ENCODE measurements at places on chromosomes 7 and 10.
A peak's percentile ranks its signal among the peaks of the same experiment; 100 is the strongest.

GRCh38 chr10:110392868-110393740 lies 88.4 kb upstream of the SMNDC1 start:
- no peak for DNase-seq

- no peak for DNase-seq
Observed at GRCh38 chr7:29622335-29623265, 59.0 kb downstream of the PRR15 start.

GRCh38 chr7:116403265-116403664 lies 96.3 kb upstream of the CAV2 start:
- no peak for DNase-seq

DNA sequence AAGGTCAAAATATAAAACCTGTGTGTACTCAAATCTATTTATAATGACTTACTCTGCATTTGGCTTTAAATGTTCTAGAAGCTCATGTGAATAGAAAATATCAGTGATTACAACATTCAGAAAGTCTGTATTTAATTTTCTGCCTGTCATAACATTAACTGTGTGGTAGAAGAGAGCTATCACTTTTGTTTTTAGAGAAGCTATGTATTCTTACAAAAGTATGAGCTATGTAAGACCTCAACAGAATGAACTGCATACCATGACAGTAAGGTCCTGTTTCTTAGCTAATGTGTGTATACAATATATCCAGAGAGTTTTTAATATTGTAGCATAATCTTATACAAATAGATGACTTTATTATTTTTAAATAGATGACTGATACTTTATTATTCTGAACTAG lies 61.5 kb downstream of the PTN start:
- no peak for DNase-seq

GRCh38 chr7:123966936-123967335 lies 41.9 kb downstream of the SPAM1 start:
- DNase-seq, result no peak

DNA sequence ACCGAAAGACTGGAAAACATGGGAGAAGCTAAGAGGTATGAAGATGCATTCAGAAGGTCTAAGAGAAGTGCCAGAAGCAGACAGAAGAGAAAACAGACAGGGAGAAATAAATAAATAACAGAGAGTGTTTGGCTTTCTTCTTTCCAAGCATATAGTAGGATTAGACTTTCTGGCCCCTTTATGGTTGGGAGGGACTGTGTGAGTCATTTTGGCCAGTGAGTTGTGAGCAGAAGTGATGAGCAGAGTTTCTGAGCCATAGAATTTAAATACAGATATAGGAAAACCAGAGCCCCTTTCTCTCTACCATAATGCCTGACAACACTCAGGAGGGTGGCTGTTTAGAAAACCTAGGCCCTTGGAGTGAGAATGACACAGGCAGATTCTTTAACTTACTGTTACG lies 171.0 kb downstream of the PPP1R17 start:
- DNase-seq, result no peak

GRCh38 chr10:17257466-17258321 lies 29.7 kb downstream of the VIM start:
- DNase-seq, result peak; percentile 29

DNA sequence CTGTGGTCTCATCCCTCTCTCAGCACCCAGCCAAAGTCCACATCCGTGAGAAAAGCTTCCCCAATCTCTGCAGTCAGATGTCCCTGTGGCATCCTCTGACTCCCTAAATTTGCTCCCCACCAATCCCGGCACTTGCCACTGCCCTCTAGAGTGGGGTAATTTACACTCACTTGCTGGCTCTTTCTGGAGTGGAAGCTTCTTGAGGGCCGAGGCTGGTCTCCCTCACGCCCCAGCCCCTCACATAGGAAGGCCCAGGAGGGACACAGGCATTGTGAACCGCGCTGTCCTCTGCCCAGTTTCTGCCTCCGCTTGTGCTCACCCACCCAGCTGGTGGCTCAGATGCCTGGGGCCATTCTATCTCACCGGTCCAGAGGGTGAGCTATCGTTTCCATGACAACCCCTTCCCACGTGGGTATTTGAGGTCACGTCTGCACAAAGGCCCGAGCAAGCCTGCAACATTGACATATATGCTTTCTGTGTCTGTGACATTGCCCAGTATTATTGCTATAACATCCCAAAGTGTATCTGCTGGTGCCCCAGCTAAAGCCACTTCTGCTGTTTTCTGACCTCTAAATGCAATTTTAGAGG lies 97.3 kb upstream of the CTBP2 start:
- no peak for DNase-seq

DNA sequence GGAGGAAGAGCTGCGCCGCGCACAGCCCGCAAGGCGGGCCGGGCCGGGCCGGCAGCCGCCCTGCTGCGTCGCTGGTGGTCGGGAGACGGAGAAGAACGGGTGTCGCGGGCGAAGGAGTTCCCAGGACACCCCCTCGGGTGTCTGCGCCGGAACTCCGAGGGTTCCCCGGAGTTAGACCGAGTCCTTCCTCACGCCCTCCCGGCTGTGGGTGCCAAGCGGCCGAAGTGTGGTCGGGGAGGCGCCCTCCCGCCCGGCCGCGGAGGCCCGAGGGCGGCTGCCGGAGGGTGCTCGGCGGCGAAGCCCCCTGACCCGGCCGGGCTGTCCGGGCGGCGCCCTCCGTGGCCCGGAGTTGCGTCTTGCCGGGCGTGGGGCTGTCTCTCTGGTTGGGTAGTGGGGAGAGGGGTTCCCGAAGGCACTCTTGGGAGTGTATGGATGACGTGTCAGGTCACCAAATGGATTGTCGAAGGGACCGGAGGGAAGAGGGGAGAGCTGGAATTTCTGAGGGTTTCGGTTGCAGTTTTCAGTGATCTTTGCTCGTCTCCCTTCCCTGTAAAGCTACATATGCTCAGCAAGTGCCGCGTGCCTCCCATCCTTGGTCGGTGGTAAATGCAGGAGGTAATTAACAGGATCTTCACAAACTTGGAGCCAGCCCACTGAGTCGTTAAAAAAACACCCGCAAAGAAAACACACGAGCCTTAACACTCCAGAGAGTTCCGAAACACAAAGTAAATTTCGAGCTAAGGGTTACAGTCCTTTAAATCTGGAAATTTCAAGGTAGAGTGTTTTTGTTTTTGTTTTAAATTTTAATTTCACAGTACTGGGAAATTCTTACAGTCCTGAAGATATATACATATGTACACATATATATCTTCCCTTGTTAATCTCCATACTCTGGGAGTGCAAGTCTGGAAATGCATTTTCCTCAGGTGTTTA lies 871 bp downstream of the ST7 start:
- DNase-seq, result peak; percentile 78

DNA sequence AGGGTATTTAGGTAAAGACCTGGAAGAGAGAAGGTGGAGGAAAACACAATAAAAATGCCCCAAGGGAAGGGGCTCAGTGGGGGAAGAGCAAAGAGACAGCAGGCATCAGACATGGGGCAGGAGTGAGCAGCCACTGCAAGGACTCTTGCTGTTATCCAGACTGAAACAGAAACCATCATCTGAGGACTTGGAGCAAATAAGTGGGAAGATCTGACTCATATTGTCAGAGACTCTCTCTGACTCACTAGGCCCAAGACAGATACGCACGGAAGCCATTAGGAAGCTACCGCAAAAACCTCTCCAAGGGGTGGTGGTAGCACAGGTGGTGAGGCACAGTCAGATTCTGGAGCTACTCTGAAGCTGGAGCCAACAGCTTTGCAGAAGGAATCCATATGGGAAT lies 110.7 kb downstream of the RNF32 start:
- no peak for DNase-seq

- no peak for DNase-seq
Observed at GRCh38 chr7:98394377-98394836, 6.5 kb downstream of the BAIAP2L1 start.

DNA sequence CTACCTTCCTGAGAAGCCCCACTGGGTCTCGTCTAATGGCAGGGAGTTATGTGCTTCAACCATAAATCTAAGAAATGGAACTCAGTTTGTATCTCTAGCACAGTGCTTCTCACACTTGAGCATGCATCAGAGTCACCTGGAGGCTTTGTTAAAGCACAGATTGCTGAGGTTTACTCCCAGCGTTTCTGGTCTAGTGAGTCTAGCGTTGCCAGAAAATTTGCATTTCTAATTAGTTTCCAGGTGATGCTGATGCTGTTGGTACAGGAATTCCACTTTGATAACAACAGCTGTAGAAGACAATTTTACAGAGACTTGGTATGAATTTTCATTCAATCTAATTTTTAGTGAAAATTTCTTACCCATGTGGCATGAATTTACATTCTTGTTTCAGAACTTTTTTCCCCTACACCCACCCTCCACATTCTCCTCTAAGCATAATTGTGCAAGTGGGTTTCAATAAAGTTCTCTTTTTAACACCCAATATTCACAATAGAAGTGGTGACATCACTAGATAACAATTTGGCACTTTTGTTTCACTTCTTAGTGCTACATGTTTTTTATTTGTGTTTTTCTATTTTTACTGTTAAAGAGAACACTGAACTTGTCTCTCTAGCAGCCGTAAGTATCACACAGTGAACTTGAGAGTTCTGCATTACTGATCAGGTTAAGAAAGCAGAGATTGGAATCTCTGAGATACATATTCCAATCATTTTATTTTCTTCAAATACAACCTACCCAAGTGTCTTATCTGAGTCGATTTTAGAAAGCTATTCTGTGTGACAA lies 48.4 kb upstream of the BET1 start:
- DNase-seq, result no peak

- no peak for DNase-seq
Observed at GRCh38 chr10:80204677-80205476, 460 bp downstream of the ANXA11 start.

GRCh38 chr7:25947669-25948516 lies 204.1 kb upstream of the NFE2L3 start:
- DNase-seq, result no peak

DNA sequence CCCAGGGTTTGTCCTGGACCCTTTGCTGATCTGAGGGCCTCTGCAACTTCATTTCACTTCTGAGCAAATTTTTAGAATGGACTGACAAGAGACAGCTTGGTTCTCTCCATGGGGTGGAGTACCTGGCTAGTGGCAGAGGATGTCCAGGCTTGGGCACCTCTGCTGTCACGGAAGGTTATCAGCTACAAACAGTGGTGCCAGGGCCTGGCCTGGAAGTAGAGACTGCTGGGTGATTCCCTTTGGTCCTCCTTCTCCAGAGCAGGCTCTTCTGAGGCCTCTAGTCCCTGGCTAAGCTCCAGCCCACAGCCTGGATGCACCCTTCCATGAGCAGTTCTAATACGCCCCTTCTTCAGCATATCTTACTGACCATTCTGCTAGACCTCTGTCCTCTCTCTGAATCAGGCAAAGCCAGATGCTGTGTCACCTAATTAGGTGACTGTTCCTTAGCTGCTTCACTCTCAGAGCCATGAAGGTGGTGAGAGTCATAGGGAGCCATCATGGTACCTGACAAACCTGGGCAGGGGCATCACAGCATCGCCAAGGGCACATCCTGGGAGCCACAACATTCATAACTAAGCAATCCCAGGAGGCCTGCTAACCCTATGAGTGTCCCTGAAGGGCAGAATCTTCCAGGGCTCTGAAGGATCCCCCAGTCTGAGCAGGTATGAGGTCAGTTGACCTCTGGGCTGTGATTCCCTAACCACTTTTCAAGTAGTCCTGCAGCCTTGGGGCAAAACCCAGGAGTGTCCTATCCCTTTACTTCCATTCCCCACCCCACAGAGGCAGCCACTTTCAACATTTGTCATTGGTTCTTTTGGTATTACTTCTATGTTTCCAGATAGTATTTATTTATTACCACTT lies 4.0 kb downstream of the ARHGAP22 start:
- no peak for DNase-seq

DNA sequence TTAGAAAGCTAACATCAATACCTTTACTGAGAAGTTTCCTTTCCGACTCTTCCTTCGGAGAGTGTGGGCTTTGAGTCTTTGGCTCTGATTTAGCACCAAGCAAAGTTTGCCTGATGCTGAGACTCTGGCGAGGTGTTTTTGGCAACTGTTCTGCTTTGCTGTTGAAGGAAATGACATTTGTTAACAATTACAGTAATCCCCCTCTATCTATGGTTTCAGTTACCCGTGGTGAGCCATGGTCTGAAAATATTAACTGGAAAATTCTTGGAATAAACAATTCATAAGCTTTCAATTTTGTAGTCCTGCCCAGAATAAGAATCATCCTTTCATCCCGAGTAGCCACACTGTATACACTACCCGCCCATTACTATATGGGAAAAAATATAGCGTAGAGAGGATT lies 126.3 kb downstream of the ARHGAP21 start:
- DNase-seq, result no peak

DNA sequence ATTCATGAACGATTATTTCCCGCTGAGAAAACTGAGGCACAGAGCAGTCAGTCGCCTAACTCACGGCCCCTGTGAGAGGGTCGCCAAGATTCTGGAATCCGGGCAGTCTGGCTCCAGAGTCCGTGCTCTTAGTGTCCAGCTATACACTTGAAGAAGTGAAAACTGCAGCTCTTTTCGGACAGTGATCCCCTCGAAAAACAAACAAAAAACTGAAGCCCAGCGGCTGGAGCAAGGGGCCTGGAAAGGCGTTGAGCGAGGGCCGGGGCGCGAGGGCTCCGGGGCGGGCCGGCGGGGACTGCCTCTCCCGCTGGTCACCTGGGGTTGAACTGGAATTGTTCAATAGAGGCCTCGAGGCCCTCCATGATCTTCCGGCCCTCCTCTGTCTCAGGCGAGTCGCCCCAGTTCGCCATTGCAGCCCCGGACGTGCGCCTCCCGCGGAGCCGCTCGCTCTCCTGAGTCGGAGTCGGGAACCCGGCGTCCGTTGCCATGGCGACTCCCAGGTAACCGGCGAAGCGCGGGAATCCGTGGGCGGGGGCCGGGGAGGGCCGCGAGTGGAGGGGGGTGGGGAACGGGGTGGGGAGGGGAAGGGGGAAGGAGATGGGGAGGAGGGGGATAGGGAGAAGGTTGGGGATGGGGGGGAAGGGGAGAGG lies 881 bp downstream of the C10orf67 start:
- DNase-seq, result no peak

GRCh38 chr10:101054351-101054750 lies 7.4 kb upstream of the KAZALD1 start:
- no peak for DNase-seq

- no peak for DNase-seq
Observed at GRCh38 chr7:75039166-75039565, 34.4 kb downstream of the RCC1L start.

DNA sequence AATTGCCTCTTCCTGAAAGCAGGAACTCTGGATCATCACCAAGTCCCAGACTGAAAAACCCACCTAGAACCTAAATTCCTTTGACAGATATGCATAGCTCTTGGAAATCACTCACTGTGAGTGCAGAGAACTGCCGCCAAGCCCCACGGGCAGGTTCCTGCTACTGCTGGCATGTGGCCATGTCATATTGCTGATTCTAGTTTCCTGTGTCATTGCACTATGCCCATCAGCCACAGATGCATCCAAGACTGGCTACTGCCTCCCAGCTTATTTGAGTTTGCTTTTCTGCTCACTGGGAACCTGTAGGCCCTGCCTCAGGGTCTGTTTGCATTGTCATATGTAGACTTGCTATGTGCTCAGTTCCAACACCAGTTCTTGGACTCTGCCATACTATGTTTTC lies 786.0 kb downstream of the GRID1 start:
- DNase-seq, result no peak

DNA sequence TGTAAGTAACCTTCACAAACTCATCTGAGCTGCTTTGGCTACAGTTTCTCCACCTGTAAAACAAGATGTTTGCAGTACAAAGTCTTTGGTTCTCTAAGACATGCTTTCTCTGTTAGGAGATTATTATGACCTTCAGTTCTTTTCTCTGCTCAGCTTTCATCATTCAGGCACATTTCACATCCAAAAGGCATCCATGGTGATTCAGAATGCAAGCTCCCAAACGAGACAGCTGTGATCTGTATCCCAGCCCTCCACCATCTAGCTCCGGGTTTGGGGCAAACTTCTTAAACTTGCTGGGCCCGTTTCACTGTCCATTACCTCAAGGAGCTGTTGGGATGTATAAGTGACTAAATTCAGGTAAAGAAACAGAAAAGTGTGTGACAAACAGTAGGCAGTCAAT lies 95.8 kb upstream of the COL1A2 start:
- no peak for DNase-seq
